ENCODE measurements at places on chromosomes 2 and 18.

DNA sequence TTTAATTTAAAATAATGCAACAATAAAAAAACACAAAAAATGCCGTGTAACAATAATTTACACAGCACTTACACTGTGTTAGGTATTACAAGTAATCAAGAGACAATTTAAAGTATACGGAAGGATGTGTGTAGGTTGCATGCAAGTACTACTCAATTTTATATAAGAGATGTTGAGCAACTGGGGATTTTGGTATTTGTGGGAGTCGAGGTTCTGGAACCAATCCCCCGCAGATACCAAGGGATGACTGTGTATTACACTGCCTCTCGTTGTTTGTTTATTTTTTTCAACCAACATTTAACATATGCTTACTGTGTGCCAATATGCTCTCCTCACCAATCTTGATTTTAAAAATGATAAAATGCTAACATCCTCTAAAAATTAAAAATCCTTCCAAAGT is 24.8 kb downstream of the MAP3K2 start:
- DNase-seq = no peak

- no peak for DNase-seq
Observed at GRCh38 chr2:170823898-170824215, 7.2 kb downstream of the GAD1 start.

DNA sequence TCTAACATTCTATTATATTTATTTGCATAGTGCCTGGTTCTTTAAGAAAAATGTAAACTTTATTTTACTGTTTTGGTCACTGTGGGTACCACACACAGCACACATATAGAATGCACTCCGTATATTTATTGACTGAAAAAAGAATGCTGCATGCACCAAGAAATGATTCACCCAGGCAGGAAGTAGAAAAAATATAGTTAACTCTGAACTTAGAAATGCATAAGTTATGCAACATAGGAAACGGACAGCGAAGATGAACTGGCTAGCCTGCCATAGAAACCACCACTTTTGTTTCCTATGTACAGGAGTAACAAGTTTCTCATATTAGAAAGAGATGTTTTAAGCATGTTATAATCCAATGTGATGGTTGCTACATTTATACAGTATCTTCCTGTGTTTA is 635.8 kb downstream of the DSC3 start:
- no peak for DNase-seq

DNA sequence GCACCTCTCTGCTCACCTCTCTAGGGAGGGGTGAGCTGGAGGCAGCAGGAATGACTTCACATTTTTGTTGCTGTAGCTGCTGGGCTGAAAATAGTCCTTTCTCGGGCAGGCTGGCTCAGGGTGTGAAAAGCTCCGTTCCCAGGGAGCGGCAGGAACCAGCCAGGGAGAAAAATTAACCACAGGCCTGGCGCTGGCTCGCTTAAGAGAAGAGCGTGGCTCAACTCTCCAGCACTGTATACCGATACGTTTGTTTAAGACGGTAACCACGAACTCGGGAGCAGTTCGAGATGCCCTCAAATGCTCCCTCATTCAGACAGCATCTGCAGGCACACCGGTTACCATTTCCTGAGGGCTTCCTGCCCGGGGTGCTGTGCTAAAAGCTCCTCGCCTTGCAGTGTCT is 129.6 kb downstream of the CELF4 start:
- DNase-seq = no peak

DNA sequence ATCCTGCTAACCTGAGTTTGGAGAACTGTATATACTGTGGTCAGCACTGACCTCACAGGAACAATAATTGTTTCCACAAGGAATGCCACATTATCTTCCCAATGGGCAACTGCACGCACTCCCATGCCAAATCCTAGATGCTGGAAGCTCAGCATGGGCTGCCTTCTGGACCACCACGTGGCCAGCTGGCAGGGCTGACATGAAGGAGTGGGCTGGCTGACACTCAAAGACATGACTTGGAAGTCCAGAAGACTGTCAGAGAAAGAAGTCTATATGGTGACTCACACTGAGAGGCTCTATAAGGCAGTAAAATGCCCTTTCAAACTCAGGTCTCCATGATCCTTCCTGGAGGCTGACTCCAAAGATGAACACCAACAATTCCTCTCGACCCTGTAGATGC is 98.4 kb upstream of the RNF152 start:
- DNase-seq = no peak

- no peak for DNase-seq
Observed at GRCh38 chr2:181770150-181770549, 89.8 kb upstream of the NEUROD1 start.

DNA sequence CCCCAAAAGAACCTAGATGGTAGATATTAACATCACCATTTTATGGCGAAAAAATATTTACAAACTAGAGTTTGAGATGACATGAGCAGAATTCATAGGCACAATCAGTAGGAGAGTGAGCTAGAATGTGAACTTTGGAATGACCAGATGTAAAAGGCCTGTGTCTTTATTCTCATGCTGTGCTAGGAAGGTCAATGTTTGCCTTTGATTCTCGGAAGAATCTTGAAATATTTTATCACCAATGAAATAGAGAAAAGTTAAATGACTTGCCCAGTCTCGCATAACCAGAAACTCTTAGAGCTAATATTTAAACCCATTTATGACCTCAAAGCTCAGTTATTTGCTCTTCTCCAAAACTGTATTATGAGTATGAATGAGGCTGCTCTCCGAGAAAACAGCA is 9.2 kb upstream of the REG3G start:
- DNase-seq = no peak

- DNase-seq = no peak
Observed at GRCh38 chr18:36514778-36515177, 217.3 kb downstream of the FHOD3 start.

DNA sequence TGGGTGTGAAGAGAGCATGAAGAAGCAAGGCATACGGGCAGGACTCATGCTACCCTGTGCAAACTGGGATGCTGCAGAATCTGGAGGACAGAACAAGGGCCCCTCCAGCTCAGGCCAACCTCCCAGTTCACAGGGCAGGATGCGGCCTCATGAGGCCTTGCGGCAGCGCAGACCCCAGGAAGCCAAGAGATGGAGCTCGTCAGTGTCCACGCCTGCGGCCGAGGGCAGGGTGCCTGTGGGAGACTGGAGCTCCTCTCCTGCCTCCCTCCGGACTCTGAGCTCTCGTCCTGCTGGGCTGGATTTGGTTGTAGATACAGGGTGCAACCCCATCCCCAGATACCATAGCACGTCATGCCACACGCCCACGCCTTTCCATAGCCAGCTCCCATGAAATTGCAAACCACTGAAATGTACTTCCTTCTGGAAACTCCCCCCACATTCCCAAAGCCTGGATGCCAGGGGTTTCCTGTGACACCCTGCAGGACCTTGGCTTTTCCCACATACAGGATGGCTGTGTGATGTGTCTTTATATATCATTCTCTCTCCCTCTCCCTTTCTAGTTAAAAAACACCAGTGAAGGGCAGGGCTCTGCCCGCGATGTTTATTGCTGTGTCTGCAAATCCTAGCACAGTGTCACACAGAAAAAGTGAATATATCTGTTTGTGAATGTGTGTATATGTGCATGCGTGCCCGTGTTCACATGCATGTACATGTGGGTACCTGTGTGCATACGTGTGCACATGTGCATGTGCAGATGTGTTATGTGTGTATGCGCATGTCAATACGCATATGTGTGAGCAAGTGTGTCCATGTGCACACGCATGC is 12.3 kb upstream of the SNTG2 start:
- DNase-seq = no peak

- no peak for DNase-seq
Observed at GRCh38 chr18:24840051-24840450, 379.6 kb downstream of the HRH4 start.

GRCh38 chr2:76640905-76641304 is 881.3 kb downstream of the LRRTM4 start:
- no peak for DNase-seq

DNA sequence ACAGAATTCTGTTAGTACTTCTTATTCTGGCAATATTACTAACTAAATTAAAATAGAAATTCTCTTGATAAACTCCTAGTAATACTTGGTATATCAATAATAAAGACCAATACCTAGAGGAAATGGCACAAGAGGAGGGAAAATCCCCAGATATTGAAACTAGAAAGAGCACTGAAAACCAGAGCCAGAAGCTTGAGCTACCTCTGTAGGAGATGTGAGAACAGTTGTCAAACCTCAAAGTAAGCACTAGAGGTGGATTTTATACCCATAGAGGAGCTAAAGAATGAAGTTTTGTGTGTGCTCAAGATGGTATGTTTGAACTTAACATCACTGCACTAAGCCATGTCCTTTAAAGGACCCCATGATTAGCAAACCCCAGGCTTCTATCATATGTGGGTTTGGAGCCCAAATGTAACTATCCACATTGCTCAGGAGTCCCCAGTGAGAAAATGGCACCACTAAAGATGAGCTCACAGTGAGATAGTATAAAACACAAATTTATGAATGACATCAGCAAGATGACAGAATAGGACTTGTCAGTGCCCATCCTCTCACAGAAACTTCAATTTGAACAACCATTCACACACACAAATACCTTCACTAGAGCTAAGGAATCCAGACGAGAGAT is 122.1 kb downstream of the PKP4 start:
- DNase-seq = no peak

- no peak for DNase-seq
Observed at GRCh38 chr18:57125627-57126026, 21.3 kb upstream of the BOD1L2 start.

- no peak for DNase-seq
Observed at GRCh38 chr2:239328351-239329191, 72.2 kb downstream of the HDAC4 start.

DNA sequence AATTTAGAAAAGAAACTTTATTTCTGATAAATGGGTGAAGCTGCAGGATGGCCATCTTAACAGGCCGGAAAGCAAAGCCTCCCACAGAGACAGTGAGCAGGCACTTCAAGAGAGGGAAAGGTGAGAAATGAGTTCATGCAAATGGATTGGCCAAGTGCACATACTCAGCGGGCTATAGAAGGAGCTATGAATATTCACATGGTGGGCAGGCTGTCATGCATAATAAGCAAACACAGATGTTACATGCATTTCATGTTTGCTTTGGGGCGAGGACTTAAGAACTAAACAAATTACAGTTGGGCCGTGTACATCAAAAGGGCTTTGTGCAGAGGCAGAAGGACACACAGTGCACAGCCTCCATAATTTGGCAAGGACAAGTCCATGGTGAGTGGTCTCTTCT is 69.8 kb upstream of the MAL start:
- no peak for DNase-seq

- peak; percentile 40 for DNase-seq
Observed at GRCh38 chr2:71460595-71461303, 7.4 kb downstream of the DYSF start.

DNA sequence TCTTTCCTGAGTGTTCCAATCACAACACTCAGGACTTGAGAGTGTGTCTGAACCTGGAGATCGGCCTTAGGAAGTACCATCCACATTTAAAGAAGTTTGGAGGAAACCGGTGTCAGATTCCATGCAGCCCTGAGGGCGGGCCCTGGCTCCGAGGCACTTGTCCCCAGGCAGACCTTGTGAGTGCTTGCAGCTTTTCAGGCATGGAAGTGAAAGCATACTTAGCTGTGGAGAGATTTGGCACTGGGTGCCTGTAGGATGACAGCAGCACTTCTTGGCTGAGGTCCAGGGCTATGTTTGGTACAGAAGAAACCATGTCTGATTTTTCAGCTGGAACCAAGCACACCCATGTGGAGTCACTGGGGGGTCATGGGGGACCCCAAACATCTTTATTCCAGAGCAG is 230.8 kb downstream of the SEPTIN10 start:
- no peak for DNase-seq

- no peak for DNase-seq
Observed at GRCh38 chr2:40355451-40355850, 96.4 kb downstream of the SLC8A1 start.

GRCh38 chr18:6741232-6741663 is 11.7 kb downstream of the ARHGAP28 start:
- DNase-seq = peak; percentile 4

GRCh38 chr18:77254711-77255405 is 5.2 kb downstream of the GALR1 start:
- DNase-seq = no peak

DNA sequence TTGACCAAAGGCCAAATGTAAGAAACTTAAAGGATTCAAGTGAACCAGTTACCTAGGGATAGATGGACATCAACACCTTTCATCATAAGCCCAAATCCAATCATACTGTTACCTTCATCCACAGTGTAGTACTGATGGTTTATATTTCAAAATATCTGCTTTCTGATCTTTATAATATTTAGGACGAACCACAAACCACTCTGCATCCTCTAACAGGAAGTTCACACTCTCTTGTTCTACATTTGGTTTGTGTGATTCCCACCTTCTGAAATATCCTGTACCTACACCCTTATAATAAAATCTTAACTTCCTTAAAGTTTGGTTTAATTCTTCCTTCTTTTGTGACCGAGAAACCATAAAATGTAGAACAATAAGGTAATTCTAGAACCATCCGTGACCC is 535.7 kb upstream of the CHAC2 start:
- no peak for DNase-seq

DNA sequence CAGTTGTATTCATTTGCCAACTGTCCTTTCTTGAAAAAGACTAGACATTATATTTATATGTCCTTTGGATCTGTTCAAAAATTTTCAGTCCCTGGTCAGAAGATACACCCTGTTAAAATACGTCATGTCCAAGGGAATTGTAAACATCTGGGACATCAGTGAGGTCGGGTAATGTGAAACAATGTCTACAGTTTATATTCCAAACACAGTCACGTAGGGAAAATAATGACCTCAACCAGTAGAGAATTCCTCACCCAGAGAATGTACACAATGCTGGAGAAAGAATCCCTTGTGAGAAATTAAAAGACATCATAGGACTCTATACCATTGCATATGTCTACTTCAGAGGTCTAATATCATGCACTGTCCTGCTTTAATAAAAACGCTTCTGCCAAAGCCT is 888.0 kb upstream of the CHAC2 start:
- DNase-seq = no peak

DNA sequence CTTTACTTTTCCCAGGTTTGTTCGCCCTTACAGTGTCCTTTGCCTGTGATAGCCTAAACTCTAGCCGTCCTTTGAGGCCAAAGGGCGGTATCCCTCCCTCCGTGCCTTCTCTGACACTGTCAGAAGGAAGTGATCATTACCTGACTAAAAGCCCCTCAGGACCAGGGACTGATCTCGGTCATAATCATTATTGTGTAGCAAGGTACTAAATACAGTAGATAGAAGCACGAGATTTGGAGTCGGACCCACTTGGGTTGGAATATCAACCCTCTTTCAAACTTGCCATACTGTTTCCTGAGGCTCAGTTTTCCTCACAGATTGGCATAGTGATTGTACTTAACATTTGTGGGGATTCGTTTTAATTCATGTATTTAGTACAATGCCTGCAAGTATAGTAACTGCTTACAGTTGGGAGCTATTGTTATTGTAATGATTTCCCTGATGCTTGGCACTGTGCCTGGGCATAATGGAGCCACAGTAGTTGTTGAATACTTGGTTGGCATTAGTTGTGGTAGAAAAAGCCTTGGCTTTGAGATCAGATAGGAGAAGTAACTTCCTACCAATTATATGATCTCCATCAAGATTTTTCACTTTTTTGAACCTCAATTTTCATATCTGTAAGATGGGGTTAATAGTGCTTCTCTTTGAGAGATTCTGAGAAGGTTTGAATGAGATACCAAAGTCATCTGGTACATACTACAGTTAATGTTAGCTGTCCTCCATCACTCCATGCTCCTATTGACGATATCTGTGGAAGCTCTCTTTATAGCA is 836 bp downstream of the STK11IP start:
- peak; percentile 34 for DNase-seq

Measured in OCI-M1 (cell line).